SK-N-SH treated with all-trans-retinoic acid at 6 μM for 48 hours (cell line): ENCODE measurements at places on chromosomes 5 and 9.
A peak's percentile ranks its signal among the peaks of the same experiment; 100 is the strongest.

DNA sequence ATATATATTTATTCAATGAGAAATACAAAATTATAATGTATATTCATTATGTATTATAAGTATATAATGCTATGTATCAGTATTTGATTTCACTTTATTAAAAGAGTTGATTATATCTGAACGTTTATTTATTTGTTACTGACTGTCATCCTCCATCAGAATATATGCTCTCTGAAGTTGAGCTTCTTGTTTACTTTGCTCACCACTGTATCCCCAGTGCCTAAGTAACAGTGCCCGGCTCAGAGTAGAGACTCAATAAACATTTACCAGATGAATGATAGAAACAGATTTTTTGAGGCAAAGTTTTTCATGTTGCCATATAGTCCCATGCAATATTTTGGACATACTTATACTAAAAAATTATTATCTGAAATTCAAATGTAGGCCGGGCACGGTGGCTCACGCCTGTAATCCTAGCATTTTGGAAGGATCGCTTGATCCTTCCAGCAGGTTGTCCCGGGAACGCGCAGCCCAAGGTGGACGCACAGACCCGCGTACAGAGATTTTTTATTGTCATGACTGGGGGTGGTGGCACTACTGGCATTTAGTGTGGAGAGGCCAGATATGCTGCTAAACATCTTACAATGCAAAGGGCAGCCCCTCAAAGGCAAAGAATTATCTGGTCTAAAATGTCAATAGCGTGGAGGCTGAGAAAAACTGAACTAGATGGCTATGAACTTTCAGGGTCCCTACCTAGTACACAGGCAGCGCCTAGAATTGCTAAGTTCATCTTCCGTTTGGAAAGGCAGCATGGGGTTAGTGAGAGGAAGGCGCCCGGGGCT is 761 bp upstream of the DNAJC25 start:
- ATAC-seq, result peak; percentile 74

DNA sequence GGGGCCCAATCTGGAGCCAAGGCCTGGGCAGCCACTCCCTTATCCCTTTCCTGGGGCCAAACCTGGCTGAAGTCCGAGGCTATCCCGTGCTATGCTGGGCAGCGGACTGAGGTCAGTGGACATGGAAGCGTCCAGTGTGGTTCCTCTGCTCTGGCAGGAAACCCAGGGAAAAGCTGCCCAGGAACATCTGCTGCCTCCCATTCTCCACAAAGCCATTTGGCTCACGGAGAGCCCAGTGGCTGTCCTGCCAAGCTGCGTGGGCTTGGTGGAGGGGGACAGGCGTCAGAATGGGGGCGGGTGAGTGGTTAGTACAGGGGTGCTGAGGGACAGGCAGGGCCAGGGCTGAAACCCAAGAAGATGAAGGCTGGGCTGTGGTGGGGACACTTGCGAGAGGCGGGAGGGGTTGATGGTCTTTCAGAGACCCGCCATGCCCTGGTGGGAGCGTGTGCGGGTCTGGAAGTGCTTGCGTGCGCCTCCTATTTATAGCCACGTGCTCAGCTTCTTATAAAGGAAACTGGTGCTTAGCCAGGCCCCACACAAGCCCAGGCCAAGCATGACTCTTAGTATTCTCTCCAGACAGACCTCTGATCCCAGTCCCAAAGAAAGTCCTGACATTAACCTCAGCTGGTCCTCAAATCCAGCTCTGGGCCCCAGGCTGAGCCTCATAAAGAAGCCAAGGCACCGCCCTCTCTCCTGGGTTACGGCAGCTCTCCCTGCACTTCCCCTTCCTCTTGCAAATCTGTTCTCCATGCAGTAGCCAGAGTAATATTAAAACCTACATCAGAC is 9.4 kb upstream of the SLC6A7 start:
- no peak for ATAC-seq

GRCh38 chr9:92767066-92768054 is 2.7 kb upstream of the BICD2 start:
- ATAC-seq, result no peak

GRCh38 chr9:4986296-4986695 is 1.2 kb downstream of the JAK2 start:
- no peak for ATAC-seq

GRCh38 chr5:160978944-160979343 is 126.9 kb upstream of the ATP10B start:
- no peak for ATAC-seq

DNA sequence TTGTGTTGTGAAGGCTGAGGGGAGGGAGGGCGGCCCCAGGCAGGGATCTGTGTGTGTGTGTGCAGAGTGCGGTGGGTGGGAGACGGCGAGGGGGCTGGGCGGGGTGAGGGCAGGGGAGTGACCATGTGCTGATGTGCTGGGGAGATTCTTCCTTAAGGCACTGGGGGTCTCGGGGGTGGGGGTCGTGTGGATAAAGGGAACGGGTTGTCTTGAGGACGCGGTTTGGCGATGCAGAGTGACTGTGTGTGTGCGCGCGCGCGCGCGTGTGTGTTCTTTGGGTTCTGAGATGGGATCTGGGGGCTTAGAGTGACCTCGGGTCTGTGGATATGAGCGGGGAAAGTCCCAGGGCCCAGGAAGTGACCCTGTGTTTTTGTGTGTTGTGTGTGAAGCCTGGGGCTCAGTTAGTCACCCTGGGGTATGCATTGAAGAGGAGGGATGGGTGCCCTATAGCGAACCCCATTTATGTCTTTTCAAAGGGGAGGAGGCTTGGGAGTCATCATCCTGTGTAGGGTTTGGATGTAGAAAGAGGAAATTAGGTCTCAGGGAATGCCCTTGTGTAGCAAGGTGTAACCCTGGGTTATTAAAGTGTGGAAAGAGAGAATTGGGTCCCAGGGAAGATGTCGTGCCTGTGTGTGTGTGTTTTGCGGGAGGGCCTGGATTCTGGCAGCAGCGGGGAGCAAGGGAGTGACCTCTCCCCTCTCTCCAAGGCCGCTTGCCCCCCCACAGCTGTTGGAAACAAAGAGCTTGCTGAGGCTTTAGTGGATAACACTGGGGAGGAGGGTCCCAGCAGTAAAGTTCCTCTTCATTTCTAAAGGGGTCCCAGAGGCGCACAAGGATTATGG is 1.4 kb downstream of the TMEFF1 start:
- peak; percentile 6; the same call in 2 of the 3 replicates for ATAC-seq

DNA sequence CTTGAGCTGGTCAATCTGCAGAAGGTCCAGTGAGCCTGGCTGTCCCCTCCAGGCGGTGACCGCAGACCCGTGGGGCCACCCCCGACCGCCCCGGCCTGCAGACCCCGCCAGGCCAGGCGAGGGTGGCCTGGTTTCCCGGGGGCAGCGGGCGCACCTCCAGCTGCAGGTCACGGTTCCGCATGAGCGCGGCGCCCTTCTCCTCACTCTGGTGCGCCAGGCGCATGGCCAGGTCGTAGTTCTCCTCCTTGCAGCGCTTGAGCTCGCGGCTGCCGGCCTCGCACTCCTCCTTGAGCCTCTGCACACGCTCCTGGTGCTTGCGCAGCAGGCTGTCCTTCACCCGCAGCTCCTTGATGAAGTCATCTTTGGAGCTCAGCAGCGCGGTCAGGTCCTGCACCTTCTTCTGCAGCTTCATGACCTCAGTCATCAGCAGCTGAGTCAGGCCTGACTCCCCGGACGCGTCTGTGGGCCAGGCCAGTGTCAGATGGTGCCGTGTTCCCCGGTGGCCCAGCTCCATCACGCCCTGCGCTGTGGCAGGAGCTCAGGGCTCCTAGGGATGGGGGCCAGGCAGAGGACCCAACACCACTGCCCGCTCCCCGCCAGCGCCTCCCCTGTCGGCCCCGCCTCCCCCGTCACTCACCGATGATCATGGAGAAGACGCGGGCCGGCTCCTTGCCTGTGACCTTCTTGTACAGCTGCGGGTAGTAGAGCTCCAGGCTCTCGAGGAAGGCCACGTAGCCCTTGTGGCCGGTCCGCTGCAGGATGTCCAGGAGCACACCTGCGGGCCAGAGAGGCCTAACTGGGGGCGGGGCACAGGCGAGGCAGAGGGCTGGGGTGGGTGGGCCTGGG is 2.6 kb downstream of the CARD9 start:
- ATAC-seq, result no peak

GRCh38 chr9:13608451-13608850 is 329.0 kb upstream of the MPDZ start:
- ATAC-seq, result peak; percentile 24

DNA sequence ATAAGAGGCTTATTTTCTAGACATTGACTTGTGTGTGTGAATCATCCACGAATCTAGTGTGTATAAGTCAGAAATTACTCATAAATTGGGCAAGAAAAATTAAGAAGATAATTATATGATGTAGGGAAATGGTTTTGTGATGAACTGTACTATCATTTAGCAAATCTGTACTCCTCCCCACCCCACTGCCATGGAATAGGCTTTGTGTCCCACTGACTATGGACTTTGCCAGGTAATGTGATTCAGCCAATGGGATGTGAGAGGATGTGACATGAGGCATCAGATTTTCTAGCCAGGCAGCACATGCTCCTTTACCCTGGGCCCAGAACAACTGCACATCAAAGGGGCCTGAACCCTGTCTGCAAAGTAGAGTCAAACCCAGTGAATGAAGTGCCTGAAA is 406.6 kb downstream of the CTNND2 start:
- no peak for ATAC-seq

- no peak for ATAC-seq
Measured at GRCh38 chr5:94461131-94461530, 157.3 kb downstream of the KIAA0825 start.

GRCh38 chr9:103900466-103900865 is 193.6 kb upstream of the SMC2 start:
- ATAC-seq, result no peak

DNA sequence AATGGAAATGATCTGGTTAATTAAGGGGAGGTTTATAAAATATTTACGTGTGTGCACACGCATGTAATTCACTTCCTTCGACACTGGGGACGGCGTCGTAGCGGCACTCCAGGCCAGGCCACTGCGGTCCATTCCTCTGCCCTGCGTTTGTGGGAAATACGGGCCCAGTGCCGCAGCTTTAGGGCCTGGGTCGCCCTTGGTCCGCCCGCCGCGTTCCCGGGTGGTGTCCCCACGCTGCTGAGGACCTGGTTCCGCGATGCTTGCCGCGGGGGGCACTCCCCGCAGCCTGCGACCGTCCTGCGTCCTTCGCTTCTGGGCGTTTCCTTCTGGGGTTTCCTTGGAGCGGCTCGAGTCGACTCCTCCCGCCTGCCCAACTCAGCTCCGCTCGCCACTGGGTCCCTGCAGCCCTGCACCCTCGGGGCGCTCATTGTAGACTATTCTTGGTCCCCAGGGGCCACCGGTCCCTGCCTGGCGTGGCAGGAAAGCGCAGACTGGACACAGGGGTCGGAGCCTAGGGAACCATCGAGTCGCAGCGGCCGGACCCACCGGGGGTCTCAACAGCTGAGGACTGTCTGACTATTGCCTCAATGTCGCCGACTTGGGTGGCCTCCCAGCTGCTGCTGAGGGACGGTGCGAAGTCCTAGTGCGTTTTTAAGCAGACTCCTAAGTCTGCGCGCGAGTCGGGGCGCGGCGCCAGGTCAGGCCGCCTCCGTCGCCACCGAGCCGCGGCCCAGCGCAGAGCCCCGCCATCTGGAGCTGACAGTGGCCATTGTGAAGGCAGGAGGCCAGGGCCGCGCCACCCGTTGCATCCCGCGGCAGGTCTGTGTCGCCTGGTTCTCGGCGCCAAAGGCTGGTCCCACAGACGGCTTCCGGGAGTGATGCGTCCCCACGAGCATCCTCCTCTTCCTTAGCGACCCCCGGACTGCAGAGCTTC is 4.4 kb upstream of the IRX1 start:
- ATAC-seq, result no peak
